ENCODE measurements at places on chromosomes 11 and 22. TPM values are rescaled to one million over a fixed set of nuclear protein-coding genes. Genes with fewer than 3 reads are reported as not detected.
A peak's percentile ranks its signal among the peaks of the same experiment; 100 is the strongest.

GRCh38 chr11:4830346-4830745 is 9.2 kb downstream of the OR51F2 start:
- no peak for DNase-seq

The MAJIN gene
- 1.1 TPM for total RNA-seq

- DNase-seq = peak; percentile 73
These were observed 531 bp upstream of the MEN1 start for GRCh38 chr11:64810891-64811272.

GRCh38 chr11:87374038-87374807 is 336.5 kb downstream of the TMEM135 start:
- no peak for DNase-seq

DNA sequence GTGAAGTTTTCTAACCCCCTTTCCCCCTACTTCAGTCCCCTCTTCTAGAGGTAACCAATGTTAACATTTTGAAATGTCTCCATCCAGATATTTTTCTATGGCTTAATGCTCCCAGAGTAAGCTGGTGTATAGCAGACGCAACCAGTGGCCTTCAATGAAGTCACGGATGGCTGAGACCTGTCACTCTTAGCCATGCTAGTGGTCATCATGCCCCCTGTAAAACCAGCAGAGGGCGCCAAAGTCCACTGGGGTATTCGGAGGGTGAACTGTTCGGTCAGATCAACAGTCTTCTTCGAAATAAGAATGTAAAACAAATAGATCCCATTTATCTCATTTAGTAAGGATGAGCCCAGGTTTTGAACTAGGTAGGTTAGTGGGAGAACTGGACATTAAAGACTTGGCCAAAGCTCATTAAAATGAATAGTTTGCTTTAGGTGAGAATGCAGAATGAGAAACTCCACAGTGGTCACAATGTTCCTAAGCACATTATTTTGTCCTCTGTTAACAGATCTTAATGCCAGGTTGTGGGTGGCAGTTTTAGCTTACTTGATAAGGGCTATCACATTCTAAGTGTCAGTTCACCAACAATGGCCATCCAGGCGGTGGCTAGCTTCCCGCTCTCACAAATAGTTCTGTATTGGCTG is 8.6 kb upstream of the MMP8 start:
- no peak for DNase-seq

GRCh38 chr22:22943521-22944267 is 56.1 kb downstream of the IGLL5 start:
- DNase-seq = no peak

- no peak for DNase-seq
These were observed 6.5 kb downstream of the PNPLA5 start for GRCh38 chr22:43885319-43885671.

Data from naive thymus-derived CD4-positive, alpha-beta T cell (primary cell).